ENCODE measurements at places on chromosomes 13 and 19.
A peak's percentile ranks its signal among the peaks of the same experiment; 100 is the strongest.

GRCh38 chr19:11693505-11694499, 44.9 kb downstream of the ZNF823 start:
- DNase-seq = peak; percentile 16

- no peak for DNase-seq
Observed at GRCh38 chr19:29944390-29945012, 2.5 kb downstream of the URI1 start.

DNA sequence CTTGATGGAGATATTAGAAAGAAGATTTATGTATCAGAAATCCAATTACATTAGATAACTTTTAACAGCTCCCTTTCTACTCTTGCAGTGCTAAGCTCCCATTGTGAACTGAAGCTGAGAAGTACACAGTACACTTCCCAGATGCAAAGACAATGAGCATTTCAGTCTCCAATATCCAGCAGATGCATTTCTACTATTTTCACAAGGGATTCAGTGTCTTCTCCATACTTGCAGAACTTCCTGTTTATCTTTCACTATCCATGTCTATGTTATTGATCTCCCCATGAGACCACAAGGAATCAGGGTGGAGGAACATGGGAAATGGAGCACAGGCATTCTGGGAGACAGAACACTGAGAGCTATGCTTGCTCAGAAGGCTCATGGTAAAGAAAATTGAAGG, 207.5 kb downstream of the ENOX1 start:
- DNase-seq = no peak

DNA sequence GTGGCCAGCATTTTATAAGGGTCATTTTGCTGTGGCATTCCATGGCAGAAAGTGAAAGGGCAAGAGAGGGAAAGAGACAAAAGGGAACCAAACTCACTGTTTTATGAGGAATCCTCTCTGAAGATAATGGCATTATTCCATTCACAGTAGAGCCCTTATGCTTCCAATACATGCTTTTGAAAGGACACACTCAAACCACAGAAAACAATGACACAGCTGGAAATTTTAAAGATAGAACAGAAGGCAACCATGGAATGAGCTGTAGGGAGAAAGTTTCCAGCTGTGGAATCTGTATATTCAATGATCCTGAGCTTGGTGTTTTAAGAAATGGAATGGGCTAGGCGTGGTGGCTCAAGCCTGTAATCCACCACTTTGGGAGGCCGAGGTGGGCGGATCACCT, 677.4 kb downstream of the SLITRK1 start:
- DNase-seq = peak; percentile 28

GRCh38 chr19:51002542-51003311, 1.3 kb upstream of the KLK8 start:
- DNase-seq = no peak

DNA sequence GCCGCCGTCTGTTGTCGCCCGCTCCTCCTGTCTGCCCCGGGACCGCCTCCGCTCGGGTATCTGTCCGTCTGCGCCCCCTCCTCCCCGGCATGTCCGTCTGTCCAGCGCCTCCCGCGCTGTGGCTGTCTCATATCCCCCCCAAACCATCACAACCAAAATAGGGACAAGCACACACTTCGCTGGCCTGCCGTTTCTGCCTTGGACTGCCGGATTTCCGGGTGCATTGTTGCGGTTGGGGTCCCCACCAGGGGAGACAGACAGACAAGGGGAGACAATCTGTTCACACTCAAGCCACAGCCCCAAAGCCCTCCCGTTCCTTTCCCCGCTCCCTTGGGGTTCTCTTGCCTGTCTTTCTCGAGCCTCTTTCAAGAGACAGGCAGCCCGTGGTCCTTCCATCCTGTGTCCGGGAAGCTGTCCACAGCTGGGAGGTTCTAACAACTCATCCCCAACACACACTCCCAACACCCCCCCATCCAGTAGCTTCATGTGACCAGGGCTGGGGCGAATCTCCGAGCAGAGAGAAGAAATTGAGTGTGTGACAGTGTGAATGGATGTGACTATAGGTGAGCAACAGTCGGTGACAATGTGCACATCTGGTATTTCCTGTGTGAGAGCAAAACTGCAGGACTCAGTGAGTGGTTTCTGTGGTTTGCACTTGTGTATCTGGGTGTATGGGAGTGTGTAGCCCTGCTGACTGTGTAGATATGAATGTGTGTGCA, 16.5 kb upstream of the FOSB start:
- no peak for DNase-seq

DNA sequence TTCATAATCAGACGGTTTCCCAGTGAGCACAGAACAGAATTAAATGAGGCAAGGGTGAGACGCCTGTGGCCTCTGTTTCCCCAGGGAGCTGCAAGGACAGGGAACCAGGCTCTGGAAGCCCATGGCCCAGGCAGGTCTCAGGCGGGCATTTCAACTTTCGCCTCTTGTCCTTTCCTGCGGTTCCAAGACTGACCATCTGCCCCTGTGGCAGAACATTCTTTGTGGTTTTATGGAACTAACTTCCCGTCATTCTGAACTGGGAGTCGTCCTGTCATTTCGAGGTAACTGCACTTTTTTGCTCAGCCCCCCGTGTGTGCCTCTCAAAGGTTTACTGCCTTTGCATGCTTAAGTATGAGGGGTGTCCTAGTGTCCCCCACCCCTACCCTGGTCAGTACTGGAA, 70.9 kb downstream of the KL start:
- DNase-seq = no peak

DNA sequence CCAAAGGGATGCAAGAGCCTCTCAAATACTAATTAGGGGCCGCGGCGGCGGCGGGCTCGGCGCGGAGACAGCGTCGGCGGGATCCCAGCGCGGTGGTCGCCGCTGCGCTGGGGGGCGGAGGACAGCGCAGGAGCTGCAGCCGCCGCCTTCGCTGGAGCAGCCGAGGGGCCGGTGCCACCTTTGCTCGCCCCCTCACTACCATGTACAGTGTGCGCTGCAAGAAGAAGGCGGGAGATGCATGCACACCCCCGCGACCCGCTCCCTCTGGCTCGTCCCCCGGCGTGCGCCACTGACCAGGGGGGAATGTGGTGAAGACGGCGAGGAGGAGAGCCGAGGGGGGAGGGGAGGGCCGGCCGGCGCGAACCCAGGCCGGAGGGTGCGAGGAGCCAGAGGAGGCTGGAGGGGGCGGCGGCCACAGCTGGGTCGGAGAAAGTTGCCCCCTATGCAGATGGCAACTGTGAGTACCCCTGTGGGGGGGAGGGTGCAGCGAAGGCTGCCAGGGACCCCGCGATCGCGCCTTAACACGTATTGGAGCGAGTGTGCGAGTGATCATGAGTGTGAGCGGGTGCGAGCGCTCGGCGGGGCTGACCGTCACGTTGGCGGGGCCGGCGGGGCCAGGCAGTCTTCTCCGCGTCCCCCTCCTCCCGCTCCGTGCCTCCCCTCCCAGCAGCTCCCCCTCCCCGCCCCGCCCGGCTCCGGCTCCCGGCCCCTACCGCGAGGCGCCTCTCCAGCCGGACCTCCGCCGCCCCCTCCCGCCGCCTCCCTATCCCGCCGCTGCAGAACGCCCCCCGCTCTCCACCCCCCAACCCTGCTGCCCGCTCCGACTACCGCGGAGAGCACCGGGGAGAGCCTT, 808 bp downstream of the SLITRK5 start:
- DNase-seq = peak; percentile 26

DNA sequence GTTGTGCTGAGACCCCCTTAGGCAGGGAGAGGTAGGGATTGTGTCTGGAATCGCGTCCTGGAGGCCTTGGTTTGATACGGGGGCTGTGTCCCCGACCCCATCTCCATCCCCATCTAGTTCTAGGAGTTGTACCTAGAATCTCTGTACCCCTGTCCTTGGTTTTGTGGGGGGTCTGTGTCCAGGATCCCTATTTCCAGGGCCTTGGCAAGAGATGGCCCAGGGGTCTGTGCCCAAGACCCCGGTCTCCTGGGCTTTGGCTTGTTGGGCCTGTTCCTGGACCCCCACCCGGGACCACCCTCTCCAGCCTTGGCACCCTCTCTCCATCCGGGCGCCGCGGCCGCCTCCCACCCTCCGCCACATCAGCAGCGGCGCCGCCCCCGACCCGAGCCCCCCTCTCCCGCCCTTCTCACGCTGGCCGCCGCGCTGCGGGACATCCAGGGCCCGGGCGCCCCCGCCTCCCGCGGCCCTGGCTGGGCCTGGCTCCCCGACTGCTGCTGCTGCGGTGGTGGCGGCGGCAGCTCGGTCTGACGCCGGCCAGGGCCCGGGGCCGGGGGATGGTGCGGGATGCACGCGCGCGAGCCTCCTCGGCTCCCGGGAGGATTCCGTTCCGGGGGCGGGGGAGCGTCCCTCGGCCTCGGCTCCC, at the start of gene NUMBL:
NUMBL (minus strand) TSS at position 602 of the 643 bp plus-strand sequence; CDS start at position 434, 168 bp downstream.
- DNase-seq = no peak

GRCh38 chr13:112833551-112834257, 135.3 kb upstream of the MCF2L start:
- DNase-seq = no peak

- no peak for DNase-seq
Observed at GRCh38 chr19:16376649-16377048, 52.0 kb downstream of the KLF2 start.

DNA sequence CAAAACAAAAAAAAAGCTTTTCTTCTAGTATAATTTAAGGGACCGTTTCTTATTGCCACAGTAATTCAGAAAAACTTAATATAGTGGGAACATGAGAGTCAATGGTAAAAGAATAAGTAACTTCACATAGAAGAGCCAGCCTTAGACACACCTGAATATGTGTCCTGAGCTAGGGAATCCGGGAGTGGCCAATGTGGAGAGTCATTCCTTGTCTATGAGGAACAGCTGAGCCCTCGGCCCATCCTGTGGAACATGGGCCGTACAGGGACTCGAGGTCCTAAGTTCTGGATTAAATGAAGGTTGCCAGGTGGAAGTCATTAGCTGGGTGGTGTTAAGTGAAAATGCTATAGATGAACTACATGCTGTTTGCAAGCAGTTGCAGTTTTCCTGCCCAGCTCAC, 32.2 kb downstream of the EFNB2 start:
- DNase-seq = no peak

GRCh38 chr19:33751436-33751770, 45.3 kb upstream of the KCTD15 start:
- no peak for DNase-seq

DNA sequence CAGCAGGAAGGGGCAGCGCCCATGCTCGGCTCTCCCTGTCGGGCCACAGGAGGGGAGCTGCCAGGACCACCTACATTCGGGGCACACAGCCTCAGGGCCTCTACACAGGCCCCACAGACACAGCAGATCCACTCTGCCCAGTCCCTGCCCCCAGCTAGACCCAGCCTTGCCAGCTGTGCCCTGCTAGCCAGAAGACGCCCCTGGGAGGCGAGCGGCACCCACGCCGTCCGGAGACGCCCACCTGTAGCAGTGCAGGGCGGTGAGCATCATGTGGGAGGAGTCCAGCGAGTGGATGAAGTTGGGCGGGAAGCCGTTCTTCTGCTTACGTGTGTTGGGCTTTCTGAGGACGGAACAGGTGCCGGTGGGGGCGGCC, 15.1 kb downstream of the POLRMT start:
- DNase-seq = no peak

DNA sequence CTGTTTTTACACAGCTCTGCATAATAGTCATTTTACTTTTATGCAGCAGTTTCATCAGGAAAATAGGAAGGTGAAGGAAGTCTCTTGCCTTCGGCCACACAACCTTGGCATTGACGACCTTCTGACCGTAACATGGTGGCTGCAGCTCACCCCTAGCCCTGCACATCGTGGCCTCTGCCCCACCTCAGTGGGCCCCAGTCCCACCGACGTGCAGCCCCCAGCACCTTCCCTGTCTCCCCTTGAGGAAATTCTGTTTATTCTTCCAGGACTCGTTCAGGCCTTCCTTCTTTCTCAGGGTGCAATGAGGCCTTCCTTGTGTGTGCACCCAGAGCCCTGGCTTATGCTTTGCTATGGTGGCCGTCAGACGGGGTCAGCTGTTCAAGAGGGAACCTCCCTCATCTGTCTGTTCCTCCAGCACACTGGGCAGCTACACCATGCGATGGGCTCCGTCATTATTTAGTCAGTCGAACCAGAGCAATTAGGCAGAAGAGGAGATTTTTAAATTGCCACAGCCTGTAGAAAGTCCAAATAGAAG, 33.3 kb downstream of the TMEM255B start:
- DNase-seq = no peak

DNA sequence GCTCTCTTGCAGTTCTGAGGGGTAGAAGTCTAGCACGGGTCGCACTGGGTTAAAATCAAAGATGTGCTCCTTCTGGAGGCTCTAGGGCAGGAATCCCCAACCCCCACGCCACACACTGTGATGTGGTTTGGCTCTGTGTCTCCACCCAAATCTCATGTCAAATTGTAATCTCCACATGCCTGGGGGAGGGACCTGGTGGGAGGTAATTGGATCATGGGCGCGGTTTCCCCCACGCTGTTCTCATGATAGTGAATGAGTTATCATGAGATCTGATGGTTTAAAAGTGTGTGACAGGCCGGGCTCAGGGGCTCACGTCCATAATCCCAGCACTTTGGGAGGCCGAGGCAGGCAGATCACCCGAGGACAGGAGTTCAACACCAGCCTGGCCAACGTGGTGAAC, 26.6 kb upstream of the CALM3 start:
- no peak for DNase-seq

- no peak for DNase-seq
Observed at GRCh38 chr13:99982731-99983498, 1.3 kb downstream of the ZIC2 start.

DNA sequence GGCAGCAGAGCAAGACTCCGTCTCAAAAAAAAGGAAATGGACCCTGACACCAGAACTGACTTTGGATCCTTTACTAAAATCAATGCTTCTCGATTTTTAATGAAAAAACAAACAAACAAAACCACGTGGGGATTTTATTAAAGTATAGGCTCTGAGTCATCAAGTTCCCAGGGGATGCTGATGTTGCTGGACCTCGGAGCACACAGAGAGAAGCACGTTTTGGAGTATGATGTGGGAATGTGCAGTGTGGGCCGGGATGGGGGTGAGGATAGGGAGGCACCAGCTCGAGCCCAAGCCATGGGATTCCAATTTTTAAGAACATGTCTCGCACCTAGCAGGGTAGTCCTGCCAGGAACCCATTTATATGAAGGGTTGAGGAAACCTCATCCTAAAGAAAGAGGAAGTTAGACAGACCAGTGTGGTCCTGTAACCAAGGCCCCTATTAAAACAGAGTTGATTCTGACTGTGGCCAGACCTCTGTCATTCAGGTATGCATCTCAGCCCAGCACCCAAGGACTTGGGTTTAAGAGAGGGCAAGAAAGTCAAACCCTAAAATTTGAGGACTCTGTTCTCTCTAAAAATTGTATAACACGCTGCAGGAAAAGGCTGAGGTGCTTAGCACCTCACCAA, 6.4 kb downstream of the FLT1 start:
- no peak for DNase-seq

DNA sequence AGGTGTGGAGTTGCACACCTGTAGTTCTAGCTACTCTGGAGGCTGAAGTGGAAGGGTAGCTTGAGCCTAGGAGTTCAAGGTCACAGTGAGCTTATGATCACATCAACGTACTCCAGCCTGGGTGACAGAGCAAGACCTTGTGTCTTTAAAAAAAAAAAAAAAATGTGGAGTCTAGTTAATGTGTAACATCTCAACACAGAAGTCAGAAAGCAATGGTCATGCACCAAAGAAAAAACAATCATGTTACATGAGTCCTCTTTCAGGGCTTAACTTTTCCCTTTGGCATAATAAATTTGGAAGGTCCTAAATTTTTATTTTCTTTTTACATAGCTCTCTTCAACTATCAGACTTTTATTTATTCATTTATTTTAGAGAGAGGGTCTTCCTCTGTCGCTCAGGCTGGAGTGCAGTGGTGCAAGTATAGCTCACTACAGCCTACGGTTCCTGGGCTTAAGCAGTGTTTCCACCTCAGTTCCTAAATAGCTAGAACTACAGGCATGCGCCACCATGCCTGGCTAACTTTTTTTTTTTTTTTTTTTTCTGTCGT, 22.3 kb downstream of the SETDB2 start:
- no peak for DNase-seq

All from NCI-H345 (cell line).